ENCODE measurements at places on chromosomes 5 and 9. TPM values are rescaled to one million over a fixed set of nuclear protein-coding genes. Genes with fewer than 3 reads are reported as not detected.

DNA sequence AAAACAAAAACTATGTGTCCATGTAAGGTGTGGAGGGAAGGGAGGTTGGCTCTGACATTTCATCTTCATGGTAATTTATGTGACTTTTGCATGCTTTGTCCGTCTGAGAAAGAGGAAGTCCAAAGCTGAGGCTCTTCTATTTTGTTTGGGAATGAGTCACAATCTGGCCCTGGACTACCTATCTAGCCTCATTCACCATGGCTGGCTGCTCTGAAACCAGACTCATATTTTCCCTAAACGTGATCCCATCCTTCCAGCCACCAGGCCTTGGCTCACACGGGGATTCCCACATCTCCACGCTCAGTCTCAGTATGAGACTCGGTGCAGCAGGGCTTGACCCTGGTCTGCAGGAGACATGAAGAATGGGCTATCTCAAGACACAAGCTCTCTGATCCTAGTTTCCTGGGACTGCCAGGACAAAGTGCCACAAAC is 672.8 kb downstream of the ACTL7B start:
- DNase-seq, result no peak

DNA sequence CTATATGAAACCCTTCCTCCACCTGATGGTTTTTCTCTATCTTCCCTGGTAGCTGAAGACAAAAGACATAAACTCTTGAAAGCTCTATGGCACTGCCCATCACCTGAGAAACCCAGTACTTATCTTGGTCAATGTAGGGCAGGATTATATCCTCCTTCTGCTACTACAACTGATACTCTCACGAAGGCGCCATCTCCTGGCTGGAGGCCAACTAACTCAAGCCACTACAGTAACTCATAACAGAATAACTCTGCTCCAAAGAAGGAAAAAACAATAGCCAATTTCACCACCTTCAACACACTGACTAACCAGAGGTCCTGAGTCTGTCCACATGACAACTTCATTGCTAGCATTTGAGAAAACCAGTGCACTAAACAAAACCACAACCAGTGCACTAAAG is 409.2 kb downstream of the CETN3 start:
- no peak for DNase-seq

Gene FRRS1L
- polyA plus RNA-seq, result 4.4 TPM

- no peak for DNase-seq
These were observed 247.4 kb downstream of the NR3C1 start for GRCh38 chr5:143156086-143156485.

- peak; percentile 12 for DNase-seq
These were observed 207.5 kb downstream of the COMMD10 start for GRCh38 chr5:116292321-116292720.

DNA sequence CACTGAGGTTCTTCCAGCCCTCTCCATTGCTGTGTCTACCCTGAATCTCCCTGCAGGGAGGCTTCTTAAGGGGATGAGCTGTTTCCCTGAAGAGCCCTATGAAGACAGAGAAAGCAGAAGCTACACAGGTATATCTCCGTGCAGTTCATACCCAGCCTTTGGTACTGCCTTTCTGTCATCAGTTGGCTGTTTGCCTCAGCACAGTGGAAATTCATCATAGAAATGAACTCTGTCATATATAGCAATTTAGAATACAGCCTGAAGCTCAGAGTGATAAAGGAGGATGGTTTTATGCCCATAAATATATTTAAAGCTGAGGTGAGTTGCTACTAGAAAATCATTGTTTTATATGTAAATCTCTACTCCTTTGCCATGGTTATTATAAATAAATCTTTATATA is 42.6 kb upstream of the KCNN2 start:
- no peak for DNase-seq

Gene DDX4
- not detected for polyA plus RNA-seq

DNA sequence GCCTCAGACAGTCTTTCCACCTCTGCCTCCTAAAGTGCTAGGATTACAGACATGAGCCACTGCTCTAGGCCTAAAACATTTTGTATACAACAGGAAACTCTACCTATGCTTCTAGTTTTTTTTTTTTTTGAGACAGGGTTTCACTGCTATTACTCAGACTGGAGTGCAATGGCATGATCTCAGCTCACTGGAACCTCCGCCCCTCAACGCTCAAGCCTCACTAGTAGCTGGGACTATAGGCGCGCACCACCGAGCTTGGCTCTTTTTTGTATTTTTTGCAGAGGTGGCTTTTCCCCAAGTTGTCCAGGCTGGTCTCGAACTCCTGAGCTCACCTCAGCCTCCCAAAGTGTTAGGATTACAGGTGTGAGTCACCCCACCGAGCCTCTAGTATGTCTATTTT is 5.4 kb downstream of the HSPA9 start:
- no peak for DNase-seq

Gene IFNA21
- not detected for polyA plus RNA-seq

Gene AJM1
- polyA plus RNA-seq, result 1.5 TPM

DNA sequence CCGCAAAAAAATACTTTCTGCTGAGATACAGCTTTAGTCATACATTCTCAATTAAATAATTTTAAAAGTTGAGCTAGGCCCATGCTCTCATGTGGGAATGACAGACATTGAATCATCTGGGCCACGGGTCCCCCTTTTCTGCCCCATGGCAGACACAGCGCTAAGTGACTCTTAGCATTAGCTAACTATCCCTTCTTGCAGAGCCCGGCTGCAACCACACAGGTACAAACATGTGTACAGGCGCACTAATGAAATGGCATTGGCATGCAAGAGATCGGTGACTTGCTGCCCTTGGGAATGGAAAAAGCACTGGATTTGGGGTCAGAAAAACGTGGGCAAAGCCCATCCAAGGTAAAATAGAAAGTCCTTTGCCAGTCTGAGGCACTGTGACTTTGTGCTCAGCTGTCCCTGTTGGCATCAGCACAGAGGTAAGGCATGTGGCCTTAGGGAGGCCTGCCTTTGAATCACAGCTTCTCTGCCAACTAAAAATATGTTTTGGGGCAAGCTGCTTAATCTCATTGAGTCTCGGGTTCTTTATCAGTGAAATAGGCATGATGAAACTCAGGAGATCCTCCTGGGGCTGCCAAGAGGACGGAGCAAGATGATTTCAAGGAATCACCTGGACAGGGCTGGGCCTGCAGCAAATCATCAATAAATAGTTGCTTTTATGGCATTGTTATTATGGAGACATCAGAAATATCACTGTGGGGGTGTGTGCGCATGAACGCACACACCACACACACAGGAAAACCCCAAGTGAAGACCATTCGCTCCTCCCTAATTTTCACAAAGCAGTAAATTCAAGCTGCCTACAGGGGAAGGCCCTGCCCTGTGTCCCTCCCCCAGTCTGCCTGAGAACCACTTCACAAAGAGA is 54.2 kb downstream of the WHRN start:
- no peak for DNase-seq

DNA sequence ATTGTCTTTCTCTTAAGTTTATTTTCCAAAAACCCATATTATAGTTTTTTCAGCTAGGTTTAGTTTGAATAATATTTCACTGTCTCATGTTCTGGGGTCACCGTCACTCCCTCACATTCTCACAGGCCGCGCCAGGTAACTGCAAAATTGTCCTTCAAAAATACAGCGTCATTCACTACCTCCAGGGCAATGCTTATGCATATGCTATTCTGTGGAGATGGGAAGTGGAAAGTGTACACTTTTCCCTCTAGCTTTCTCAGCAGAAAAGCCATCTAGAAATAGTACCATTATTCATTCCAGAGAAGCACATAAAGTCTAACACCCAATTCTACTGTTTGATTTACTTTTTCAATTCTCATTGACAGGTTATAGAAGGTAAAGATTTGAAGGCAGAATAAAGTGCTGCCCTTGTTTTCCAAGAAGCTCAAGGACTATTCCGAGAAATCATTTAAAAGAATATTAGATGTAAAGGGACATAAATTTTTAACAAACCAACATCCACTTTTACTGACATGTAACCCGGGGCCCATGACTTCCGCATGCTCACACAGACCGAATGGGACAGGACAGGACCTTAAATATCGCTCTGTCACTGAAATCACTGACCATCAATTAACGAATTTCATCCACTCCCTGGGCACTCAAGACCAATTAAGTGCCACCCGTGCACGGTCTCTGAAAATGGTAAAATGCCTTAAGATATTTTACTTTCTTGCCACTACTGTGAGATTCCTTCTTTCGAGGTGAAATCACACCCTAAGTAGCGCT is 720 bp downstream of the NUDT12 start:
- DNase-seq, result peak; percentile 43

- DNase-seq, result no peak
These were observed 192.6 kb upstream of the PRDM9 start for GRCh38 chr5:23314827-23315226.

GRCh38 chr5:58335518-58335917 is 124.4 kb downstream of the PLK2 start:
- DNase-seq, result no peak

- DNase-seq, result no peak
These were observed 97.9 kb upstream of the PCSK1 start for GRCh38 chr5:96530901-96531300.

DNA sequence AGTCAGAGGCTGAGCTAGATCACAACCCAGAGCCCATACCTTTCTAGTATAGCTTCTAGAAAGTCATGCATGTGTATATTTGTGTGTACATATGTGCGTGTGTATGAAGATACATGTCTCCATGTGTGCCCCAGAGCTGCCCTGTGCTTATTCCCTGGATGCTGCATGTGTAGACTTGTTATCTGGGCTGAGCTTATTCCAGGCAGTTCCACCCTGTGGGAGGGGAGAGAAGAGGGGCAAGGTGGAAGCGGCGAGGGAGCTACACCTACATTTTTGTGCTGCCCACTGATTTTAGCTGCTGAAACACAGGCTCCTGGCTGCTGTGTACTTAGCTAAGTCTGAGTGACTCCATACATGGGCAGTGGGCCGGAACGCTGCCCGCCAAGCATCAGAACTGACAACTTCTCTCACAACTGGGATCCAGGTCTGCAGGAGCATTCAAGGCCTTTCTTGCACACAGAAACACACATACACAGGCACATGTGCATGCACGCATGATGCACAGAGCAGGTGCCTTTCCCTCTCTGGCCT is 38.0 kb upstream of the XPA start:
- no peak for DNase-seq

DNA sequence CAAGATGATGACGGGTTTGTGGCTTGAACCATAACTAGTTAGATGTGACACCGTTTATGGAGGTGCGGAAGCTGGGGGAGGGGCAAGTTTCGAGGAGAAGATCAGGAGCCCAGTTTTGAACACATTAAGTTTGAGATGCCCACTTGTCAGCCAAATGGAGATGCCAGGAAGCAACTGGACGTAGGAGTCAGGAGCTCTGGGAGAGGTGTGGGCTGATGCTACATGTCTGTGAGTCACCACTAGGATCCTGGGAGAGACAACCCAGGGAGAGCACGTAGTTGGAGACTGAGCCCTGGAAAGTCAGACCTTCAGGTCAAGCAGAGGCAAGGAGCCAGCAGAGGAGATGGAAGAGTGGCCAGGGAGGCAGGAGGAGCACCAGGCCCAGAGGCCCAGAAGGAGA is 48.8 kb upstream of the SLC25A51 start:
- DNase-seq, result no peak

GRCh38 chr9:82558855-82559630 is 503.9 kb downstream of the RASEF start:
- no peak for DNase-seq

Gene HRH2
- polyA plus RNA-seq, result 3.6 TPM

Gene STING1
- 35.7 TPM for polyA plus RNA-seq

Gene TLR4
- polyA plus RNA-seq, result 6.8 TPM

Gene FBXW11
- 54.4 TPM for polyA plus RNA-seq

DNA sequence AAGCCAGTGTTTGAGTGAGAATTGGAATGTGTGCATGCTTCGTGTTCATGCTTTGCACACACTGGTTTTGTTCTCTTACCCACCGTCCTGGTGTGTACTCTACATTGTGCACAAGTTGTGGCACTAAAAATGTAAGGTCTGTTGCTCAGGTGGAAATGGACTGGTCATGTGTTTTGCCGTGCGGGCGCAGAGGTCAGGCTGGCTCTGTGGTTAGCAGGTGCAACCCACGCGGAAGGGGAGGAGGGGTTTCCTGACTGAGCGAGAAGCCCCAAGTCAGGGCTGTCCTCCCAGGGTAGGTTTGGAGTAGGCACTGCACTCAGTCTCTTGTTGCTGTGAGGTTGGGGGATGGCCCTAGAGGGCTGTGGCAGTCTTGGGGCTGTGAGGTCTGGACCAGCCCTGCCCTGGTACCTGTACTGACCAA is 86.6 kb downstream of the EHMT1 start:
- DNase-seq, result no peak

GRCh38 chr9:79222483-79222882 is 349.3 kb upstream of the TLE4 start:
- DNase-seq, result no peak

DNA sequence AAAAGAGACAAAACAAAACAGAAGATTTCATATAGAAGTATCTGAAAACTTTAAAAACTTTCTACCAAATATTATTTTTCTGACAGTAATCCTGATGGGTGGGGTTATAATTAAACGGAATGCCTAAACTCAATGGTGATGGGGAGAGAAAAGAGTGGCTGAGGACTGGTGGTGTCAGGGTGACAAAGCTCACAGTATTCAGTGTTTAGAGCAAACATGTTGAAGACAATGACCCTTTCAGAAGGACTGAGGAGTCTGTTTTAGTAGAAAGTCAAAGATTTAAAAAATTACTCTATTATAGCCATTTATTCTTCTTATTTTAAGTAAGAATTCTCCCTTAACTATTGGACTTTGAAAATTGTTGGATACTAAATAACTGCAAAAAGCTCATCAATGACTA is 1144.0 kb downstream of the TAF11L14 start:
- no peak for DNase-seq

Gene MLANA
- polyA plus RNA-seq, result 0.64 TPM

DNA sequence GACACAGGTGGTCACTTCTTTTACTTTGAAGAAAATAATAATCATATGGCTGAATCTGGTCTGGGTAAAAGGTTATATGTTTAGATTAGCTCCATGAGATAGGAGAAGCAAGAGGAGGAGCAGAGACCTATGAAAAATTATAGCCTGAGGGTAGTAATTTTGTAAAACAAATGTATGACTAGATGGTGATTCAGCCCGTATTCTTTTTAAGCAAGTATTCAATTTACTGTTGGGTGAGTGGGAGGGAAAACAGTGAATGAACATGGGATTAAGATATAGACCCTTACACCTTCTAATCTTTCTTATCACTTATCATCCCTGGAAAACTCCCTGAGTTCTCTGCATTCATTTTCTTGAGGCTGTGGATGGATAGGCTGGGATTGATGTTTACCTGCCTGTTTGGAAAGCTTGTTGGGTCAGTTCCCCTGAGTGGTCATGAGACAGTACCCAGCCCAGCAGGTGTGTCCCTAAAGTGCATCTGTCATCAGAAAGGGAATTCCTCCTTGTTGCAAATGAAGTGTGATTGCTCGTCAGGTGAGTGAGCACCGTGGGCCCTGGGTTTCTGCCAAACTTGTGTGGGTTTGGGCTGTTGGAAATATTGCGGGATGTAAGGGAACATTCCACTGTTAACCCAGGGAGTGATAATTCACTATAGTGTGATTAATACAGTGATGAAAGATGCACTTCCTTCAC is 101.2 kb upstream of the GDNF start:
- no peak for DNase-seq

Gene SLC22A4
- polyA plus RNA-seq, result 7.9 TPM

Gene PCDHA13
- 0.03 TPM for polyA plus RNA-seq

Gene PLCXD3
- 0.30 TPM for polyA plus RNA-seq

All from left renal cortex interstitium (tissue), 4 donors.